NCI-H446 (cell line): ENCODE measurements at places on chromosomes 7 and 10.

DNA sequence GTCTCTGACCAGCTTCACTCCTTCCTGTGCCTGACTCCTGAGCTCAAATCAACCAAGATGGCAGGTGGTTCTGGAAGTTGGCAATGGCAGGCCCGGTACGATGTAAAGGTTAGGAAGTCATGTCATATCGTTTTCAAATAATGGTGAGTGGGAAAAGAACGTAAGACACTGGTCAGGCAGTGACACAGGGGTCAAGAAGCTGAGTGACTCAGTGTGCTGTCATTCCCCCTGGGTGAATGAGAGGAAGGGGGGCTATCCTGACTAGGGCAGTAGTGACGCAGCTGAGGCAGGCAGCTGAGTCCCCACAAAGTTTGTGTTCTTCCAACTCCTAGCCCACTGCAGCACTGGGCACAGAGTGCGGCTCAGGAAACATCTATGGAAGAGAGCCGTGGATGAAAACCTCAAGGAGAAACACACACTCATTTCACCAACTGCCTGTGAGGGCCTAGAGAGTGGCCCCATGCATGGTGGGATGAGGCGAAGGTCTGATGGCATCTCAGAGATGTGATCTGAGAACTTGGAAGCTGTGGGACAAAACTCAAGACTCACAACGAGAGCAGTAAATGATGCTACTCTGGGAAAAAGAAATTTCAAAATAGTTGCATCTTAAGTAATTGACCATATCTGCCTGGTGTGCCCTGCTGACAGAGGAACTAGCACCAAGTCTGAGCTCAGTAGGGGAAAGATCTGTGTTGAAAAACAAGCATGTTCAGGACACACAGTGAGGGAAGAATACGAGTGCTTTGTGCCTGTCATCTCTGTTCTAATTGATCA is 23.2 kb downstream of the CREB3L2 start:
- DNase-seq = no peak

DNA sequence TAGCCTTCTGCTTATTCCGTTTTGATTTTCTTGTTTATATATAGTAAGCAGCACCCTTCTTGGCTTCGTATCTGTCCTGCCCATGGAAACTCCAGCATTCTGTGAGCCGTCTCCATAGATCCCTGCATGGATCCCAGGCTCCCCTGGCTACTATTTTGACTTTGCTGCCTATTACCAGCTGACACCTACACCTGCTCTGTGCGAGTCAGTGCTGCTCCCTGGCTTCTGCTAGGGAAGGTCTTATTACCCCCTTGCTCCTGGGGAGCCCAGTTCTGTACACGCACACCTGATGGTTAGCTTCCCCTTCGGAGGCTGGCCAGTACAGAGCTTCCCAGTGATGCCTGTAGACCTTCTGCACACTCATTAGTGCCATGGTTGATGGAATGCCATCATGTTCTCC is 35.4 kb downstream of the NACAD start:
- DNase-seq = no peak

GRCh38 chr10:78568620-78569019 is 500.1 kb upstream of the ZMIZ1 start:
- DNase-seq = no peak

DNA sequence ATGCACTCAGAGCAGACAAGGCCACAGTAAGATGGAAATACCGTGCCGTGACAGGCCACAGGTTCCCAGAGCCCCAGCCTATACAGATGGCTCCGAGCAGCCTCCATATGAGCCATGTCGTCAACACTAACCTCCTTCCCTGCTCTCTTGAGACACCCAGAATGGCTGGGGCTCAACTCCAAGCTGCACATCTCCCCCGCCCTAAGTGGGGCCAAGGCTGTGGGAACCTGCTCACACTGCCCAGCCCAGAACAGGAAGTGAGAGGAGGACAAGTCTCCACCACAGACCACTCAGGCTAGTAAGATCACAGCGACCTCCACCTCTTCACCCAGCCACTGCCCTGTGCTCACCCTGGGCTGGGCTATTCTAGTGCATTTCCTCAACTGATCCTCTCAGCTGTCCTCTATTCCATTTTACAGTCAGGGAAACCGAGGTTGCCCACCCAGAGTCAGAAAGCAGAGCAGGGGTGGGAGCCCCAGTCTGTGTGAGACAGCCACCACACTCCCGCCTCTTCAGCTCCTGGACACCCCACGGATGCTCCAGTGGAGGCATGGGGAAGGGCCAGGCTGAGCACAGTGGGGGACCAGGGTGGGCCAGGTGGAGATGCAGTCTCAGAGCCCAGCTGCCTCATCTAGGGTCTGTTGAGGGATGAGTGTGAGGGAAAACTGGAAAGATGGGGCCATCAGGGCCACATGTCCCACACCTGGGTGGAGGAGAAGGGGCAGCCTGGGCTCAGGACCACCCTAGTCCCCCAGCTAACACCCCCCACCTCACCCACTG is 11.6 kb downstream of the GRID1 start:
- DNase-seq = no peak

- DNase-seq = no peak
These were observed 7.2 kb downstream of the C10orf90 start for GRCh38 chr10:126663328-126663727.

GRCh38 chr10:17765602-17766001 is 13.6 kb downstream of the TMEM236 start:
- DNase-seq = no peak

- DNase-seq = no peak
These were observed 177.9 kb downstream of the PDE1C start for GRCh38 chr7:31892099-31892829.

GRCh38 chr10:98567391-98568133 is 120.8 kb upstream of the HPS1 start:
- DNase-seq = no peak

DNA sequence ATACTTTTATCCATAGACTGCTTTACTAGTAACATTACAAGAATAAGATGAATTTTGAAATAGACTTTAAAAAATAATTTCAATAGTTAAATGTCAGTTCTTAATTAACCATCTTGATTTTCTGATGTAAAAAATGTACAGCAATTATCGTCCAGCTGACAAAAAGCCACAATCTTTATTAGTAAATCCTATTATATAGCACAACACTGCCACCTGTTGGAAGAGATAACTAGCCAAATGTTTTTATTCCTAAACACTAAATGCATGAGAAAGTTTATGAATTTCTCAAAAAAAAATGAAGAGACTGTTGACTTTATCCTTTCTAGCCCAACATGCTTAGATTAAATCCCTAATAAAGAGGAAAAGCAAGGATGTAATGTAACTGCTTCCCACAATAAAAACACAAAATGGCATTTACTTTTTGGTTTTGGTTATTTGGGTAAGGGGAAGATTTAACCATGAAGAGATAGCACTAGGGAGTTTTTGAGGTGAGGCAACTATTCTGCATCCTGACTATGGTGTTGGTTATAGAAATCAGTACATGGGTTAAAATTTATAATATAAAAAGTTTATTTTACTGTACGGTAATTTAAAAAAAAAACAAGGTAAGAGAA is 8.0 kb downstream of the COA1 start:
- DNase-seq = peak; percentile 71

DNA sequence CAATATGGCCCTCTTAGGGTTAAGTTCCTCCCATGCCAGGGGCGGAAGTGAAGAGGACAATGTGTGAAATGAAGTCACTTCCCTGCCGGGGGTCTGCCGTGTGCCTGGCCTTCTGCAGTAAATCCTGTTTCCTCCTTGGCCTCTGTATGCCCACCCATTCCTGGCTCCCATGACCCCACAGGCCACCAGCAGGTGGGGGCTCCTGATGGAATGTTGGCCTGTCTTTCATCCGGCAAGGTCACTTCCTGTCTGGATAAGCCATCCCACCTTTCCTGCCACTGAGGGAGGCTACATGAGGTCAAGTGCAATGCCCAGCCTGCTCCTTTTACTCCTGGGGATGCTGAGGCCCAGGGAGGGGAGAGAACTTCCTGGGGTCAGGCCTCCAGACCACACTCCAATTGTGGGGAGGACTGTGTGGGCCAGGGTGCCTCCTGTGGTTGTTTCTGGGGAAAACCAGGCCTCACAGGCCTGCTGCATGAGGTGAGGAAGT is 22.3 kb downstream of the PALD1 start:
- no peak for DNase-seq

DNA sequence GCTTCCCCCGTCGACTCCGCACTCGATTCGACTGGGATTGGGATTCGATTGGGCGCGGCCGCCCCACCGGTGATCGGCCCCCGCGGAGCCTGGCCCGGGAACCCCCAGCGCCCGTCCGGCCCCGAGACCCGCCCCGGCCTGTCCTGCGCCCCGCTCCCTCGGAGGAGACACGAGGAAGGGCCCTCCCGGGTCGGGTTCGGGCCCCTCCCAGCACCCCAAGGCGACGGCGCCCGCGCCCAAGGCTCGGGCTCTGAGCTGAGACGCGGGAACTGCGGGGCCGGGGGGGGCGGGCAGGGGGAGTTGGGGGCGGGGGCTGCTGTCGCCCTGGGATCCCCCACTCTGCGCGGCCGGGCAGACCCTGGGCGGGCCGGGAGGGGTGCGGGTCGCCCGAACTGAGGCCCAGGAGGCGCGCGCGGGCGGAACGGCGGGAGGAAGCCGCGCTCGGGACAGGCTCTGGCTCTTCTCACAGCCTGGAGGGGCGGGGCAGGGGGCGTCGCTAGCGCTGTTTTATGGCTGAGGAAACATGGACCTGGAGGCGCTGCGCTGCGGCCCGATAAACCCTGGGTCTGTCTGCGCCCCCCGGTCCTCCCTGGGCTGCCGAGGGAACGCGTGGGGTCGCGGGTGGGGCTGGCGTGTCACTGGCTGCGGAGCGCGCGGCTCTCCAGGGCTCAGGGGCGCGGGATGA is 1.7 kb upstream of the NKX6-2 start:
- no peak for DNase-seq

GRCh38 chr7:151315038-151315655 is 26.5 kb upstream of the NUB1 start:
- peak; percentile 45 for DNase-seq

- DNase-seq = no peak
These were observed 256.3 kb upstream of the KLF14 start for GRCh38 chr7:130990178-130990832.

DNA sequence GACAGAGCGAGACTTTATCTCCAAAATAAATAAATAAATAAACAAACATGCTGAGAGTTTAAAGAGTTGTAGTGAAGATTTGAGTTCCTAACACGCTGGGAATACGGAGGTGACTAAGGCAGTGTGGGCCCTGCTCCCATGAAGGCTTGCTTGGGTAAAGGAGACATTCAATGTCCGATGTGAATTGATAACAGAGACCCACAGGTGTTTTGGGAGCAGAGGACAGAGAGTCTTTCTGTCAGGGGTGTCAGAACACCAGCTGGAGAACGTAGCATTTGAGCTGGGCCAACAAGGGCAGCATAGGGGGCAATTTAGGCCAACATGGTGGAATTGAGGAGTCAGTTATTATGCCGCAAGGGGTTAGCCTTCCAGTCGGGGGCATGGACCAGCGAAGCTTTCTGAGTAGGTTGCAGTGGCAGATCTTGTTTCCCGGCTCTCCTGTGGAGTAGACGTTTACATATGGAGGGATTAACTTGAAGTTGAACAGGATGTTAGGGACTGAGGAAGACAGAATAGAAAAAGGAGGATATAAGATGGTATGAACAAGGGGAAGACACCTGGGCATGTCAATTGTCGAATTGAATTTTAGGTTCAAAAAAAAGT is 5.6 kb downstream of the PROSER2 start:
- no peak for DNase-seq

DNA sequence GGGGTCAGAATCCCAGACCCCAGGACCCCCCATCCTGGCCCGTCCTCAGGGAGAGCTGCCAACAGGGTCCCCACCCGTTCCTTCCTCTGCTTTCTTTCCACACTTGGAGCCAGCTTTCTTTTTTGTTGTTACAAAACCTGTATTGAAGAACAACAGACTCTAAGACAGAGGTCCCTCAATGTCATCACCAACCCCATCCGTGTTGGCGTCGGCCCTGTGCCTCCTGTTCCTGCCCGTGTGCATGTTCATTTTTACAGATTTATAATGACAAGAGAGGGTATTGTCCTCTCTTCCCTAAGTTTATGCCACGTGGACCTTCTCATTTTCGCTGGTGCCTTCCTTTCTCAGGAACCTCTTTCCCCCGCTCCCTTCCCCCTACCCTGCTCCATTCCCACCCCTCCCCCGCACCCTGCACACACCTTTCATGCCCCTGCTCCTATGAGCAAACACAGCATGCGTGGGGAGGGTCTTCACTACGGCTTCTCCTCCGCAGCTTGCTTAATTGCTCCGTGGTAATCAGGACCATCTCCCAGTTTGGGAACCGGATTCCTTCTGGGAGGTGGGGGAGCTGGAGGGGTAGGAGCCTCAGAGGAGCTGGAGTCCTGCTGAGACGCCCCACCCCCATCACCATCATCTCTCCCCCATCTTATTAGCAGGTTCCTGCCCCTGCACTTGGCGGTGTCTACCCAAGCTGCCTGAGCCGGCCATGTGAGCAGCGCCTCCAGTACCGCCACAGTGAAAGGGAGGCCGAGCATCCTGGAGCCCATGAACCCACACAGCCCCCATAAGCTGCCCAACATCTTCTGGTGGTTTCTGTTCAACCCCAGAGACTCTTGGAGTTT is 88.0 kb upstream of the INSIG1 start:
- no peak for DNase-seq

GRCh38 chr10:119413093-119413453 is 129.4 kb downstream of the RGS10 start:
- no peak for DNase-seq

- no peak for DNase-seq
These were observed 46.4 kb downstream of the KIAA1217 start for GRCh38 chr10:24255115-24255880.

- DNase-seq = no peak
These were observed 3.4 kb upstream of the ADCK2 start for GRCh38 chr7:140669352-140669751.

DNA sequence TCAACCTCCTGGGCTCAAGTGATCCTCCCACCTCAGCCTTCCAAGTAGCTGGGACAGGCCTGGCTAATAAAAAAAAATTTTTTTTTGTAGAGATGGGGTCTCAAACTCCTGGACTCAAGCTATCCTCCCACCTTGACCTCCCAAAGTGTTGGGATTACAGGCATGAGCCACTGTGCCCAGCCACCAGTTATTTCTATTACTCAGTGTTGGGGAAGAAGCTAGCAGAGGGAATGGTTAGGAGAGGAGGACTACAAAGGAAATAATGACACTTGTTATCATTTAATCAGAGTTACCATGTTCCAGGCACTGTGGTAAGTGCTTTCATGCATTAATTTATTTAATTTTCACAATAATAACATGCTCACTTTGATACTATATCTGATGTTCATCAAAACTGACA is 17.6 kb upstream of the BTRC start:
- no peak for DNase-seq

DNA sequence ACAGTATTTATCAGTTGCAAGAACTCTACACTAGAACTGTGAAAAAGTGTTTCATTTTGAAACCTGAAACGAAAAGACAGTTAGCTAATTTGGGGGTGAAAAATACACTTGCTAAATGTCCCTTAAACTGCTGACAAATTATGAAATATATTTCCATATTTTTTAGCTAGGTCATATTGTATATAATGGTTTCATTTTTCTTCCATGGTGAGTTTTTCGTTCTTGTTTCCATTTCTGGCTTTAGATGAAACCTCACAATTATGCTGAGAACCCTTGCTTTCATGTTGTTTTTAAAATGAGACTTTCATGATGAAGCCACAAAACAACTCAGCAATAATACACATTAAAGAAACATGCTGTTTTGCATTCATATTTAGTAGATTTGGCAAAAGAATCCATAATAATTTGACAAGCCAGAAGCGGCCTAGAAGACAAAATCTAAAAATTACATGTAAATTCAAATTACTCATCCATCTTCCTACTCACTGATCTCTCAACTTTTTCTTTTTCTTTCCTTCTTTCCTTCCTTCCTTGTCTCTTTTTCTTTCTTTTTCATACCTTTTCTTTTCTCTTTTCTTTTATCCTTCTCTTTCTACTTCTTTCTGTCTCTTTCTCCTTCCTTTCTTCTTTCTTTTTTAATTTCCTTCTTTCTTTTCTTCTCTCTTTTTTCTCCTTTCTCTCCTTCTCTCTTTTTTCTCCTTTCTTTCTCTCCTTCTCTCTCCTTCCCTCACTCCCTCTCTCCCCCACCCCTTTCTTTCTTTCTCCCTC is 46.5 kb upstream of the ITGB8 start:
- DNase-seq = no peak
